Activated T-helper 17 cell treated with anti-CD3 and anti-CD28 coated beads, Interleukin-2, amount 50 U/mL, for 72 hours (primary cell): ENCODE measurements at places on chromosomes 5 and 9.
A peak's percentile ranks its signal among the peaks of the same experiment; 100 is the strongest.

GRCh38 chr9:70421272-70422180, 7.1 kb upstream of the KLF9 start:
- peak overlapping the region; percentile 88 for H3K4me3 ChIP-seq
- H3K27me3 ChIP-seq: no peaks in the 10 kb centered on the region
- ATAC-seq: no peak
- peaks cover 21% of the 10 kb centered on the region for H3K4me1 ChIP-seq
- peaks cover 9% of the 10 kb centered on the region for H3K36me3 ChIP-seq

- no peak for ATAC-seq
- peaks cover 12% of the 10 kb centered on the region for H3K27me3 ChIP-seq
- H3K36me3 ChIP-seq: no peaks in the 10 kb centered on the region
- H3K27ac ChIP-seq: no peak overlapping the region
- H3K4me3 ChIP-seq: no peak overlapping the region
- H3K4me1 ChIP-seq: no peaks in the 10 kb centered on the region
These were observed 10.8 kb downstream of the RASGEF1C start for GRCh38 chr5:180198208-180198607.

DNA sequence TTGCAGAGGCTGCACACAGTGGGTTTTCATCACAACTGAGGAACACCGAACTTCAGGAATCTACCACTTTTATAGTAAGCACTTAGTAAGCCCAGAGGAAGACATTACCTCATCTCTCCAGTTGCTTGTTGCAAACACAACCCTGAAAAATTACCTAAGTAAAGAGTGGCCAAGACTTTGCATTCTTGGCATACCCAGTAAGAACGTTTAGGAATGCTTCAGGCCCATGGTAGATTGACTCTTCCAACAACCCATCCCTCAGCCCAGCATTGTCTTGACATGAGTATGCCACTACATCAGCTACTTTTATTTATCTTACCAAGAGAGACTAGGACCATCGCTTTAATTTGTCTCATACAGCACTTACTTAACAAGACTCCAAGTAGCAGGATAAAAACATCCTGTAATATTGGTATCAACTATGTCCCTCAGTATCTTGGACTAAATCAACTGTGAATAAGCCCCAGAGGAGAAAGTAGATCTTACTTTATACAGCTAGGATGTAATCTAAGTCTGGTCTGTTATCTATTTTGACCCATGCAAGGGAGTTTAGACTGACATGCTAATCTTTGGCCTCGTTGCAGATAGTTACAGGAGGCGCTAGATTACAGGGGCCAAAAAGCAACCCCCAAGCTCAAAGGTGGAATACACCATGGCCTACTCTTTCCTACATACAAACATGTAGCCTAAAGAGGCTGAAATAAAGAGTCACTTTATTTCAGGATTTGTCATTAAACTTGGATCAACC, 114.9 kb downstream of the INVS start:
- H3K4me3 ChIP-seq: no peak overlapping the region
- H3K4me1 ChIP-seq: peaks cover 7% of the 10 kb centered on the region
- H3K36me3 ChIP-seq: no peaks in the 10 kb centered on the region
- no peaks in the 10 kb centered on the region for H3K27me3 ChIP-seq
- H3K27ac ChIP-seq: no peak overlapping the region
- no peak for ATAC-seq

DNA sequence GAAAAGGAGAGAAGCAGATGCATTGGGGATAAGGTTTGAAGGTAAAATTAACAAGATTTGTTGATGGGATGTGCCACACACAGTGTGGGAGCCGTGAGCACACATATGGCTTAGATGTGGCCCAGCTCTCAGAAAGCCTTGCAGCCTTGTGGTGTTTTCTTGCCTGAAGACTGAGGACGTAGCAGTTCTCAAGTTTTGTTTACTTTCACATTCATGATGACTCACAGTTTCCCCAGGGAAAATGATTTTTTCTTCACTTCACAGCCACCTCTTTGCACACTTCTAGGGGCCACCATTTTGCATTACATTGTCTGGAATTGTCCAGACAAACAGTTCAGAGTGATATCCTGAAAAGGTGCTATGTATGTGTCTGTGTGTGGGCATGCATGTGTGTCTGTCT, 126.2 kb downstream of the BASP1 start:
- ATAC-seq: no peak
- no peaks in the 10 kb centered on the region for H3K4me1 ChIP-seq
- H3K36me3 ChIP-seq: no peaks in the 10 kb centered on the region

GRCh38 chr5:76863001-76863400, 13.2 kb downstream of the S100Z start:
- no peak overlapping the region for H3K4me3 ChIP-seq
- H3K27me3 ChIP-seq: no peaks in the 10 kb centered on the region
- no peak for ATAC-seq
- no peak overlapping the region for H3K27ac ChIP-seq

DNA sequence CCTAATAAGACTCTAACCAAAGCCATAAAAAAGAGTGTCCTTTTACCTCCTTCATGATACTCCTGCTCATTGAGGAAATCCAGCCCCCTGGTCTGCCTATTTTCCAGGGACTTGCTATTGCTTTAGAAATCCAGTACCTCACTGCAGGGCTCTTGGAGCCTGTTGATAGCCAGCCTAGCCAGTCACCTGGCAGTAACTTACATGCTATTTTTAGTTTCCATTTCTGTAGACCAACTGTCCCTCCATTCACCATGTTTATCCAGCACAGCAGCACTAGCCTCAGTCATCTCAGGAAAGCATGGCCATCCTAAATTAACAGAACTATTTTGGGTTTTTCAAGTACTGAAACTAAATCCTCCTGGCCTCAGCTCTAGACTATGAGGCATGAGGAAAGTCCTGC, 91.5 kb upstream of the PHF24 start:
- no peak overlapping the region for H3K4me3 ChIP-seq
- peaks cover 29% of the 10 kb centered on the region for H3K27me3 ChIP-seq
- no peaks in the 10 kb centered on the region for H3K4me1 ChIP-seq
- H3K27ac ChIP-seq: no peak overlapping the region

DNA sequence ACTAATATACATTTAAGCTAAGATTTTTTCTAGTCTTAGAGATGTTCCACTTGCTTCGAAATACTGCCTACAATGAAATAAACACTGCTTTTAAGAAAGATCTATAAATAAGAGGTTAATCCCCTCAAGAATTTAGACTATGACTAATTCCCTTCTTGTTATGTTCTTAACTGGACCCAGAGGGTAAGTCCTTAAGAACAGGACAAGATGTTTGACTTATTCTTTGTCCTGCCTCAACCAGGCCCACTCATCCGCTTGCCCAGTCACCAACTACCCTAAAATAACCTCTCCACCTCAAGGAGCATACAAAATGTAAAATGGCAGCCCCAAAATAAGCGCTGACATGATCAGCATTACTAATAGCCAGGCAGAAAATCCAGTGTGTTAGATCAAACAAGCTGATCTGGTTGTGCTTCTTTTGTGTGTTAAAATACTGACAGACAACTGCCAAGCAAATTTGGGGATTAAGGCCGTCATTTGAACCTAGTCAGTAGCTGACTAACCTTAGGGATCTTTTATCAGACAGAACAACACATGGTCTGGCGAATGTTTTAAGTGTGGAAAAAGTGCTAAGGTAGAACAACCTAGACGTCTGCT, 93.7 kb upstream of the SMC5 start:
- no peak overlapping the region for H3K27ac ChIP-seq
- H3K4me3 ChIP-seq: no peak overlapping the region
- no peaks in the 10 kb centered on the region for H3K36me3 ChIP-seq
- ATAC-seq: no peak
- no peaks in the 10 kb centered on the region for H3K4me1 ChIP-seq

- H3K27me3 ChIP-seq: no peaks in the 10 kb centered on the region
- H3K36me3 ChIP-seq: peaks cover 74% of the 10 kb centered on the region
- H3K4me1 ChIP-seq: peaks cover 49% of the 10 kb centered on the region
- peak; percentile 72 for ATAC-seq
- peak overlapping the region; percentile 100 for H3K27ac ChIP-seq
These were observed 681 bp upstream of the ETF1 start for GRCh38 chr5:138543730-138544104.

GRCh38 chr5:28414619-28415018, 1376.2 kb upstream of the CDH9 start:
- H3K36me3 ChIP-seq: no peaks in the 10 kb centered on the region
- H3K4me3 ChIP-seq: no peak overlapping the region
- H3K4me1 ChIP-seq: no peaks in the 10 kb centered on the region
- H3K27ac ChIP-seq: no peak overlapping the region
- no peaks in the 10 kb centered on the region for H3K27me3 ChIP-seq

DNA sequence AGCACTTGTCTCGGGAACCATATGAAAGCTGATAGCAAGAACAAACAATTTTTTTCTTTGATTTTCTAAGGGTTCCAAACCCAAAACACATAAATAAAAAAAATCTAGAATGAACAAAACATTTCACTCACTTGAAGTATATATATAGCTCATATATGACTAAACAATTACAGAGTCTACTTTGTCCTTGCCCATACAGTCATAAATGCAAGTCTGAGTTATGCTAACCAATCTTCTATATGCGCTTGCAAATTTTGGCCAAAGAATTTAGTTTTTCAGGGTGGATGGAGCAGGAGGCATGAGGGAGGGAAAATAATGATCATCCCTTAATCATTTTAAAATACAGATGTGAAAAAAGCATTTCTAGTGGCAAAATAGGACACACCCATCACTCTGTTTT, 370.1 kb downstream of the BNC2 start:
- no peak overlapping the region for H3K27ac ChIP-seq
- H3K36me3 ChIP-seq: no peaks in the 10 kb centered on the region
- H3K4me1 ChIP-seq: no peaks in the 10 kb centered on the region

DNA sequence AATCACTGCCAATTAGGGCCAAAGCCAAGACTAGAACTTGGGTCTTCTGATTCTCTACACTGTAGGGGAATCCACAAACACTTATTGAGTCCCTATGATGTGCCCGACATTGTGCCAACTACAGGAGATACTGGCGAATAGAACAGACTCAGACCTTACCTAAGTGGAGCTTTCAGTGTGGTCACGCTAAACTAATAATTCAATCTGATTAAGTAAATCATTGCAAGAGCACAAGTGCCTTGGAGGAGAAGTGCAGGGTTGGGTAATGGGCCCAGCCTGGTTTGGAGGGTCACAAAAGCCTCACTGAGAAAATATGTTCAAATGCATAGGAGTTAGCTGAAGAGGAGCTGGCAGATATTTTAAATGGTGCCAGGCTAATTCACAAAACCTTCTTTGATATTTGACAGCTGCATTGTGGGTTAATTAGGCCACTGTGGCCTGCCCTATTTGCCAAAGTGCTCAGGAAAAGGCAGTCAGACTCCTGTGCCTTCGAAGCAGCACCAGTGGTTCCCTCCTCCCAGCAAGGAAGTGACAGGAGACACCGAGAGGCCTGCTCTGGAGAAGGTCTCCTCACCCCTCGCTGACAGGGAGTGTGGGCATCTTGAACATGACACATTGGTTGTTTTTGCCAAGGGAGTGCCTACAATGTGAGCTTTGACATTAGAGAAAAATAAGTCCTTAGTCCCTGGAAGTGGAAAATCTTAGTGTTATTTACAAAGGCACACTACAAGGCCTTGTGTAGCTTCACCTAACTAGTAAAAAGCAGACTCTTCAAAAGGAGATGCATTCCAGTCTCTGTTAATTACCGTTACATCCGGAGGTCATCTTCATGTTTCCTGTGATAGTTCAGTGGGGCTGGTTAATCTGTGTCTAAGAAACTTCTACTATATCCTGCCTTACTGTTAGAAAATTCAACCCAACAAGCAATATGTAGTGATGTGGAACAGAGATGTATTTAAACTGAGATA, 24.1 kb upstream of the TRAF1 start:
- no peaks in the 10 kb centered on the region for H3K4me1 ChIP-seq
- H3K36me3 ChIP-seq: no peaks in the 10 kb centered on the region
- no peaks in the 10 kb centered on the region for H3K27me3 ChIP-seq

DNA sequence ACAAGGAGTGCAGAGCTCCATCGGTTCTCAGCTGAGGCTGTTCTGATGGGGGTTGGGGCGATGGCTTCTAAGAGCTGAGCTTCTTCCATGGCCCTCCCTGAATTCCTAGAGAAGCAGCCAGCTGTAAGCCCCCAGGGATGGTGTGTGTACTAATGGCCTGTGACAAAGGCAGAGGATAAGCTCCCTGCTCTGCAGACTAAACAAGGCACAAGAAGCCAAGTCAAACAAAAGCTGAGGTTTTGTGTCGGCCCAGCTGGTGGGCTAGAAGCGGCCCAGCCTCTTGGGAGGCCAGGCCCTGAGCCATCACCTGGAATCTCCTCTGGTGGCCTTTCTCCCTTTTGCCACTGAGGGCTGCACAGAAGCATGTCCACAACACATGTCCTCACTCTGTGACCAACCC, 75.0 kb upstream of the XPA start:
- no peaks in the 10 kb centered on the region for H3K36me3 ChIP-seq
- ATAC-seq: no peak
- H3K27me3 ChIP-seq: peaks cover 20% of the 10 kb centered on the region

- no peaks in the 10 kb centered on the region for H3K4me1 ChIP-seq
- no peak overlapping the region for H3K27ac ChIP-seq
- no peaks in the 10 kb centered on the region for H3K36me3 ChIP-seq
- no peak for ATAC-seq
- peaks cover 5% of the 10 kb centered on the region for H3K27me3 ChIP-seq
These were observed 167.8 kb upstream of the CCNG1 start for GRCh38 chr5:163269624-163270023.

DNA sequence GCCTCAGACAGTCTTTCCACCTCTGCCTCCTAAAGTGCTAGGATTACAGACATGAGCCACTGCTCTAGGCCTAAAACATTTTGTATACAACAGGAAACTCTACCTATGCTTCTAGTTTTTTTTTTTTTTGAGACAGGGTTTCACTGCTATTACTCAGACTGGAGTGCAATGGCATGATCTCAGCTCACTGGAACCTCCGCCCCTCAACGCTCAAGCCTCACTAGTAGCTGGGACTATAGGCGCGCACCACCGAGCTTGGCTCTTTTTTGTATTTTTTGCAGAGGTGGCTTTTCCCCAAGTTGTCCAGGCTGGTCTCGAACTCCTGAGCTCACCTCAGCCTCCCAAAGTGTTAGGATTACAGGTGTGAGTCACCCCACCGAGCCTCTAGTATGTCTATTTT, 5.4 kb downstream of the HSPA9 start:
- H3K27ac ChIP-seq: no peak overlapping the region
- H3K4me1 ChIP-seq: peaks cover 34% of the 10 kb centered on the region
- no peaks in the 10 kb centered on the region for H3K27me3 ChIP-seq
- H3K36me3 ChIP-seq: peaks cover 100% of the 10 kb centered on the region
- no peak for ATAC-seq

- H3K4me3 ChIP-seq: no peak overlapping the region
- ATAC-seq: peak; percentile 37
- no peaks in the 10 kb centered on the region for H3K27me3 ChIP-seq
- H3K36me3 ChIP-seq: peaks cover 14% of the 10 kb centered on the region
- H3K27ac ChIP-seq: no peak overlapping the region
These were observed 37.6 kb downstream of the PAM start for GRCh38 chr5:102792705-102793104.
